Fibroblast of skin of left biceps (primary cell): ENCODE measurements at places on chromosomes 7 and 10.
A peak's percentile ranks its signal among the peaks of the same experiment; 100 is the strongest.

- DNase-seq: no peak
Observed at GRCh38 chr7:44323381-44324203, 1.8 kb downstream of the CAMK2B start.

DNA sequence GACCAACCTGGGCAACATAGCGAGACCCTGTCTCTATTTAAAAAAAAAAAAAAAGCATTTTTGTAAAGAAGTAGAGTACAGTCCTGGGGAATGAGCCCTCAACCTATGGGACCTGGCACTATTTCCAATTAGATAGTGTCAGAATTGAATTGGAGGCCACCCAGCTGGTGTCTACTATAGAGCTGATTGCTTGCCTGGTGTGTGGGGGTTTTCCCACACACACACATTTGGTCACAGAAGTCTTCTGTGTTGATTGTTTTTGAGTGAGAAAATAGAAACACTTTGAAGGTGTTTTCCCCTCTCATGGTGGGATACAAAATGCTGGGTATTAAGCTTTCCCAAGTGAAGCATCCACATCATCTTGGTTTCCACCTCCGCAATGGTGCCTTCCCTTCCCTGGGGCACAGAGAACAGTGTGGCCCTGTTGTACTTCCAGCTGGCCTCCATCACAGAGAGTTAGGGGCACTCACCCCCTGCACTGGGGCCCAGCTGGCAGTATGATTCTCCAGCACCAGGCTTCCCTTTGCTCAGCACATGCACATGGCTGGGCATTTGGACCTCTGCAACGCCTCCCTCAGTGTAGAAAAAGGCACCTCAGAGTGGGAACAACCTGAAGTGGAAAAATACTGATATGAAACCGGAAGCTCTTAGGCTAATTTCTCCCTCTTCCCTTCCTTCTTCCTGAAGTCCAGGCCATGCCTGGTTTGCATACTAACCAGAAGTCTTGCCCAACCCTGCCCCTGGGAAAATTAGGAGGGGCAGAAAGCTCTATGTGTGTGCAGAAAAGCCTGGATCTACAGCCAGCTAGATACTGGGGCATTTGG, 10.7 kb upstream of the NFKB2 start:
- no peak for DNase-seq

DNA sequence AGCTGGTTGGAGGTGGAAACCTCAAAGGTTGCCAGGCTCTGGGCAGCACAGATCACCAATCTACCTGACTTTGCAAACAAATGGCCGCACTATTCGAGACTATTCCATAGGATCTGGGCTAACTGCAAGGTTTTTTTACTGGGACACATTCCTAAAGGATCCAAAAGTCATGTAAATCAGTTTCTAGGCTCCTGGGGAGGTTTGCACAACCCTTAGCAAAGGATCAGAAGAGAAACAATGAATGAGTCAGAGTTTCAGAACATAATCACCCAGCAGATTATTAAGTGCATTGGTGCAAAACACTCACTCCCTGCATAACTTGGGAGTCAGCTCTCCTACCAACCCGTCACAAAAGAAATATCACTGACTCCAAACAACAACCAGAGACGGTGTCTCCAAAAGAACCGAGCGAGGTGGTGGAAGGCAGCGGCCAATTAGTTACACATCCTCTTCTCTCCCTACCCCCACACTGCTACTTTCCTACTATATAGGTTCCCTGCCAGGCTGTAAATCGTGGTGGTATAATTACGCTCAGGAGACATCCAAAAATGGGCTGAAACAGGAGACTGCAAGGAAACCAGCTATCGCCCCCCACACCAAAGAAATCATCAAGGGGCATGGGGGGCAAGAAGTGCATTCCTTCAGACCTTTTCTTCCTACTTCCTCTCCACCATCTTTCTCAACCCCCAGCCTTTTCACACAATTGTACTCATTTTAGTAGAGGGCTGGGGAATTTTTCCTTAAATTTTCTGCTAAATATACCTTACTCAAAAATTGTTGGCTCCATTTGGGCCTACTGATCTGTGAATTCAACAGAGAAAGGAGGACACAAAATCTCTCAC, 3.2 kb downstream of the UBE2H start:
- peak; percentile 54 for DNase-seq

GRCh38 chr7:105017657-105018365, 3.8 kb downstream of the KMT2E start:
- no peak for DNase-seq

DNA sequence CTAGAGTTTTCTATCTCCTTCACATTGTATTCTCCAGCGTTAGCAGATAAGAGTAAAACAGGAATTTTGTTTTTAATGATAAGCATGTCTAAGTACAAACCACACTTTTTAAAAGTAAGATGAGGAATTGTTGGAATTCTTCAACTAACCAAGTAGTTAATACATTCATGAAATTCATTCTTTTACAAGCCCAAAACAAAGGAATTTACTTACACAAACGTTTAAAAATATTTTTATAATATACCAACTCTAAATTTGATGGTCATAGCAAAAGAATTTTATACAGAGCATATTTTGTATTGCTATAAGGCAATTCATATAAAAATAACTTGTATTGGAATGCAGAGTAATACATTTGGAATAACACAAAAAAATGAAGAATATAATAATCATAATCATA, 51.3 kb downstream of the TWIST1 start:
- no peak for DNase-seq
